ENCODE measurements at places on chromosomes 7 and 10. TPM values are rescaled to one million over a fixed set of nuclear protein-coding genes. Genes with fewer than 3 reads are reported as not detected.

The AMZ1 gene
- total RNA-seq, result not detected

The ADRA2A gene
- total RNA-seq, result 25.4 TPM

The XPNPEP1 gene
- 77.6 TPM for total RNA-seq

The MRLN gene
- total RNA-seq, result not detected

The SYT15B gene
- 8.9 TPM for total RNA-seq

The TMEM26 gene
- total RNA-seq, result not detected

The ANXA8L1 gene
- total RNA-seq, result not detected

The PNLIP gene
- 12,294 TPM for total RNA-seq

The SPRN gene
- not detected for total RNA-seq

- H3K4me1 ChIP-seq, result no peaks in the 10 kb centered on the region
- H3K27ac ChIP-seq, result no peak overlapping the region
- no peaks in the 10 kb centered on the region for H3K36me3 ChIP-seq
- no peak overlapping the region for H3K4me3 ChIP-seq
- DNase-seq, result no peak
Measured at GRCh38 chr7:134726581-134726980, 52.9 kb upstream of the CALD1 start.

DNA sequence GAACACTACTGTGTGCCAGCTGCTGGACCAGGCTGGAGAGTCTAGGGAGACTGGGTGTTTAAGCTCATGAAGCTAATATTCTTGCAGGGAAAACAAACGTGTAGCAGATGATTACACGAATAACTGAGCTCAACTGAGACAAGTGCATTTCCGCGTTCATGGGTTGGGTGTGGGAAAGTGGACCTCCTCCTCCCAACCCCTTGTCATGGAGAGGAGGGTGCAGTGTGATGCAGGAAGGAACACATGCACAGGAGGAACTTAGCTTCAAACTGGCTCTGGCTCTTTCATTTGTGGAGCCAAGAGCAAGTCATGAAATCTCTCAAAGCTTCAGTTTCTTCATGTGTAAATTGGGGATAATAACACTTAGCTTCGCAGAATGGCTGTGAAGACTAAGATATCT lies 204.3 kb downstream of the ARHGAP12 start:
- H3K27me3 ChIP-seq, result no peaks in the 10 kb centered on the region
- H3K27ac ChIP-seq, result no peak overlapping the region
- peaks cover 20% of the 10 kb centered on the region for H3K4me1 ChIP-seq
- no peak overlapping the region for H3K4me3 ChIP-seq
- no peak for DNase-seq

GRCh38 chr10:107978455-107978854 lies 813.9 kb upstream of the SORCS1 start:
- H3K4me1 ChIP-seq, result no peaks in the 10 kb centered on the region
- no peak for DNase-seq
- H3K27me3 ChIP-seq, result no peaks in the 10 kb centered on the region
- no peak overlapping the region for H3K27ac ChIP-seq
- H3K36me3 ChIP-seq, result no peaks in the 10 kb centered on the region

GRCh38 chr10:109932391-109932790 lies 9.1 kb upstream of the XPNPEP1 start:
- no peaks in the 10 kb centered on the region for H3K36me3 ChIP-seq
- DNase-seq, result no peak
- no peak overlapping the region for H3K27ac ChIP-seq
- H3K27me3 ChIP-seq, result no peaks in the 10 kb centered on the region
- peaks cover 10% of the 10 kb centered on the region for H3K4me1 ChIP-seq

DNA sequence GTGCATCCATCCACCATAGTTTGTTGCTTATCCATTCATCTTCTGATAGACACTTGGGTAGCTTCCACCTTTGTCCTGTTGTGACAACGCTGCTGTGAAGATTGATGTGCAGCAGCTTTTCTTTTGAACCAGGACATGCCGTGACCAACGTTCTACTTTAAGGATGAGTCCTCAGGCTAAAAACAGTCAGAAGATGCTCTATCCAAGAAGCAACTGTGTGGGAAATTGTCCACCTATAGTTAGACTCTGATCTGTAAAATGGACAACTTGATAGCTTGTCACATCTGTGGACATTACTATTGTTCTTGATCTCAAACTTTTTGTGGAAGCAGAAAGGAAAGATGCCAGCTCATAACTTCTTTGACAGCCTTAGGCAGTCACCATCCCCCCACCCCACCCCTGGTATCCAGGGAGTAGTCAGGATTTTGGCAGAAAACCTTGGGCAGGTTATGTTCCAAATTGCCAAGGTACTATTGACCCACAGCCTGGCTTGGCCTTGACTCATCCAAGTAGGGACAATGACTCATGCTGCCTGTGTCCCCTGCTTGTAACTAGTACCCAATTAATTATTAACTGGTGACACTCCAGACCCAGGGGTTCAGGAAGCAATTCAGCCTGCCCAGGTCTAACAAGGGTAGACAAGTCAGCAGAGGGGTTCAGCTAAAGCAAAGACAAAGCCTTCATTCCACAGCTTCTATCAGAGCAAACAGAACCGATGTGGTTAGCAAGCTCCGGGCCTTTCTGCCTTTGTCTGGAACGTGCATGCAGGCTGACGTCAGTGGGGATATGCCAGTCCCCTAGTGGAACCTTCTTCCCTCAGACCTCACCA lies 99.6 kb upstream of the ANLN start:
- H3K36me3 ChIP-seq, result no peaks in the 10 kb centered on the region
- H3K4me3 ChIP-seq, result no peak overlapping the region
- H3K4me1 ChIP-seq, result peaks cover 74% of the 10 kb centered on the region
- peak overlapping the region; percentile 97 for H3K27ac ChIP-seq
- peak; percentile 98 for DNase-seq
- H3K27me3 ChIP-seq, result no peaks in the 10 kb centered on the region

- no peak overlapping the region for H3K4me3 ChIP-seq
- H3K36me3 ChIP-seq, result no peaks in the 10 kb centered on the region
- no peak for DNase-seq
- no peaks in the 10 kb centered on the region for H3K4me1 ChIP-seq
- H3K27ac ChIP-seq, result peak overlapping the region; percentile 58
Measured at GRCh38 chr7:20301311-20301939, 29.3 kb upstream of the ITGB8 start.

GRCh38 chr10:24643679-24644209 lies 79.9 kb downstream of the ARHGAP21 start:
- H3K27ac ChIP-seq, result peak overlapping the region; percentile 46
- H3K4me1 ChIP-seq, result peaks cover 10% of the 10 kb centered on the region
- no peaks in the 10 kb centered on the region for H3K36me3 ChIP-seq
- no peak overlapping the region for H3K4me3 ChIP-seq

- no peak for DNase-seq
- no peaks in the 10 kb centered on the region for H3K4me1 ChIP-seq
Measured at GRCh38 chr7:87110778-87111177, 41.5 kb upstream of the DMTF1 start.

DNA sequence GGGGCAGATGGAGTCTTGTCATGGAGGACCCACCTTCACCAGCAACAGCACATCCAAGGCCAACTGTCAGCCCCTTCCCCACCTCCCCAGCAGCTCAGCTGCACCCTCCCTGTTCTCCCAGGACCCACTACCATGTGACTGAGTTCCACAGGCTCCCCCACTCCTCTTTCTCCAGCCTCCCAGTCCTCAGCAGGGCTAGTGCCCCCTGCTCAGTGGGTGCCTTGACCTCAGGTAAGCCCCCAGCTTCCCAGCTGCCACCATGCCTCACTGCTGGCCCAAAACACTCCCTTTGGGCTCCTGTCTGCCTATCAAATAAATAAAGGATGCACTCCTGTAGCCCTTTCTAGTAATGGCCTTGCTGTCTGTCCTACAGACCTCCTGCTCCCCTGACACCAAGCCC lies 174.4 kb downstream of the SLIT1 start:
- no peak overlapping the region for H3K27ac ChIP-seq
- H3K4me3 ChIP-seq, result no peak overlapping the region
- no peaks in the 10 kb centered on the region for H3K27me3 ChIP-seq

GRCh38 chr10:35092851-35093250 lies 2.7 kb upstream of the CUL2 start:
- H3K36me3 ChIP-seq, result no peaks in the 10 kb centered on the region
- no peaks in the 10 kb centered on the region for H3K27me3 ChIP-seq
- H3K4me1 ChIP-seq, result peaks cover 16% of the 10 kb centered on the region
- no peak overlapping the region for H3K4me3 ChIP-seq

GRCh38 chr10:77208684-77209256 lies 428.8 kb downstream of the KCNMA1 start:
- H3K4me3 ChIP-seq, result no peak overlapping the region
- H3K27ac ChIP-seq, result no peak overlapping the region
- H3K4me1 ChIP-seq, result no peaks in the 10 kb centered on the region
- H3K27me3 ChIP-seq, result no peaks in the 10 kb centered on the region
- DNase-seq, result no peak

- peak; percentile 80 for DNase-seq
- no peaks in the 10 kb centered on the region for H3K36me3 ChIP-seq
- peak overlapping the region; percentile 19 for H3K27ac ChIP-seq
- no peaks in the 10 kb centered on the region for H3K27me3 ChIP-seq
- peaks cover 19% of the 10 kb centered on the region for H3K4me1 ChIP-seq
- H3K4me3 ChIP-seq, result no peak overlapping the region
Measured at GRCh38 chr10:3720228-3721019, 64.6 kb downstream of the KLF6 start.

DNA sequence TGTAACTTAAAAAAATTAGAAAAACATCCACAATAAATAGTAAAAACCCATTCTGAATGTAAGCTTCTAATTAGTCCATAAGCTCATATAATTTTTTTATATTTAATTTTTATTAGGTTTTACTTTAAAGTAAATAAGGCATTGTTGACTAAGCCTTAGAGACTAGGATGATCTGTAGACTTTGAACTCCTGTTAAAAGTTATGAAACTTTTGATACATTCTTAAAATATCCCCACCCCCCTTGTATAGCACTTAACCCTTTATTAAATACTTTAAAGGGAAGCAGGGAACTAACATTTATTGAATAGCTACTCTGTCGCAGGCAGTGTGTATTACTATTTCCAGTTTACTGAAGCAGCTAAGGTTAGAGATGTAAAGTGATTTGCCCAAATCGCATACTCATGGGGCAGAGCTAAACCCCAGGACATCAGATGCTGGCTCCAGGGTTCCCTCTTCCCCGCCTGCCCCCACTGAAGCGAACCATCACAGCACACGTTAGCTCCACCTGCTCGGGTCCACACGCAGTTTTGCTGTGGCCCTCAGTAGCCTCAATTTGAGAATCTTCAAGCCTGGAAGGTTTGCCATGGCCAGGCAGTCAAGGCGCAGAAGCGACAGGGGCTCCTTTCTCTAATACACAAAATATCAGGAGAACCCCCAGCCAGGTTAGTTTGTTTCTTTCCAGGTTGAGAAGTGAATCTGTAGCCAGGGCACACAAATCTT lies 762 bp downstream of the PON1 start:
- no peak overlapping the region for H3K27ac ChIP-seq
- no peaks in the 10 kb centered on the region for H3K27me3 ChIP-seq
- no peak for DNase-seq
- no peaks in the 10 kb centered on the region for H3K36me3 ChIP-seq
- no peak overlapping the region for H3K4me3 ChIP-seq

DNA sequence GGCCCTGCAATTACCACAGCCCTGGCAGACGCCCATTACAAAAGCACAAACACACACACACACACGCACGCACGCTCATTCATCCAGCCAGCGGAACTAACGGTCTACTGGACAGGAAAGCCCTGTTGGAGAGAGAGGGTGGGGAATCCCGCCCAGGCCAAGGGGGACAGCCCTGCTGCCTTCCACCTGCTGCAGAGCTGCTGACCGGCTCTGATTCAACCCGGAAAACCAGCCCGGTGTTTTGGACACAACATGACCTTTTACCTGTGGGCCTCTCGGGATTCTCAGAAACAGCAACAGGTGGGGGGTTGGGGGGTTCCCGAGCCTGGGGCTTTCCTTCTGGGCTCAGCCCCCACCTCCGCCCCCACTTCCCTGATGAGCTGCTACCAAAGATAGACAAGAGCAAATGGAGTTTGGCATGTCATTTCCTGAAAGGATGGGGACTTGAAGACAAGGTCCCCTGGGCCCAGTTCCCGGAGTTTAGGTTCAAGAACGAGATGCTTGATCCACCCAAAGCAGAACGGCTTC lies 18.5 kb upstream of the SERPINE1 start:
- H3K4me3 ChIP-seq, result no peak overlapping the region
- H3K27ac ChIP-seq, result no peak overlapping the region
- H3K4me1 ChIP-seq, result no peaks in the 10 kb centered on the region
- H3K36me3 ChIP-seq, result no peaks in the 10 kb centered on the region
- DNase-seq, result no peak
